ENCODE measurements at places on chromosomes 2 and 18.

DNA sequence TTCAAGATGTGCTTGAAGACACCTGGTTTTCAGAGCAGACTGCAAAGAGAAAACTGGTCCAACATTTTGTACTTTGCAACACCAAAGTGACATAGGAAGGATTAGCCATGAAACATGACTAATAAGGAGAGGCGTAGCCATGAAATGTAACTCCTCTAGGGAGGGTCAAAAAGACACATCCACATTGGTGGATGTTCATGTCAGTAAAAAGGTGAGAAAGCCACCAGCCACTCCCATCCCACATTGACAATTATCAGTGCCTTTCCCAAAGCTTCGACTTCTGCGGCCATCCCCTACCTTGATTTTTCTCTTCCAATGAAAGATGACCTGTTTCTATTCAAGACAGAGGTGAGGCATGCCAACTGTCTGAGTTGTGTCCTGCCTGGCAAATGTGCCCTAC lies 223.2 kb downstream of the ALK start:
- DNase-seq = no peak

GRCh38 chr2:201233192-201233811 lies 27.0 kb upstream of the CASP8 start:
- DNase-seq = no peak

DNA sequence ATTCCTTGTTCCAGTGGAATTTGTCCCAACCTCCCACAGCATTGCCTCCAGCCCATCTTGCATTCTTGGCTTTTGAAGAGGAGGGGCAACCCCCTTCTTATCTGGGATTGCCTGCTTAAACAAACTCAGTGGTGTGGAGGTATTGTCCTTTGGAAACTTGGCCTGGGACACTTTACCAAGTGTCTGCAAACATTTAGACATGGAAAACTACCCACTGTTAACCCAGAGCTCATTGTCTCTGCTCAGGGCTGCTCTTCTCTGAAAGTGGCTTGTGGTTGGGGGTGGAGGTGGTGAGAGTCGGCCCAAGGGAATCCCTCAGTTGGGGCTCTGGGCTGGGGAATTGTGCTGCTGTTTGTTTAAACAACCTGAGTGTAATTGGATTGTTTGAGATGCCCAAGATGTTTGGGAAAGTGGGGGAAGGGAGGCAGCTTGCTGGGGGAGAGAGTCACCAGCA lies 178.3 kb upstream of the GATA6 start:
- DNase-seq = no peak

DNA sequence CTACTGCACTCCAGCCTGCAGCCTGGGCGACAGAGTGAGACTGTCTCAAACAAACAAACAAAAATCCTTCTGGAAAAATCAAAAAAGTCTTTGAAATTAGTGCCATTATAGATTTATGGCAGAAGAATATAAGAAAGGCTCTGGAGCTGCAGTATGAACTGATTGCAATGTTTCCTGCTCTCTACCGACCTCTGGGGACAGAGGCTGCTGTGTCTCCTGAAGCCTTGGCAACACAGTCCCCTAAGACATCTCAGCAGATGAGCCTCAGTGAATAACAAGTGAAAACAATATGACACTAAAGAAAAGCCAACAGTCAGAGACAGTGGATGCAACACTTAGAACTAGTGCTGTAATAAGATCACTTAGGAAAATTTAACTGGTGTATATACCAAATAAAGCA lies 494.9 kb upstream of the LRATD1 start:
- no peak for DNase-seq

DNA sequence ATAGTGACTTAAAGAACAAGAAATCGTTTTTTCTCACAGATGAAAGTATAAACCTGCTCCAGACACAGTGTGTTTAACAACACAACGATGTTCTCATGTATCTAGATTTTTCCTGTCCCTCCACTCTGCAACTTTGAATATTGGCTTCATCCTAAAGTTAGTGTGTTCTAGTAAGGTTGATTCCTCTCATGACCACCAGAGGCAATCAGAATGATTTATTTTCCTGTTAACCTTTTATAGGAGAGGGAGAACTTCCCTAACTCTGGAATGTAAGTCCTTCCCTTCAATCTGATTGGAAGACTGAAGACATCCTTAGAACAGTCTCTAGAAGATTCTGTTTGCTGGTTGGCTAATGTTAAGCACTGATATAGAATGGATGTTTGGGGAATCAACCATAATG lies 41.0 kb upstream of the TAF4B start:
- DNase-seq = no peak

DNA sequence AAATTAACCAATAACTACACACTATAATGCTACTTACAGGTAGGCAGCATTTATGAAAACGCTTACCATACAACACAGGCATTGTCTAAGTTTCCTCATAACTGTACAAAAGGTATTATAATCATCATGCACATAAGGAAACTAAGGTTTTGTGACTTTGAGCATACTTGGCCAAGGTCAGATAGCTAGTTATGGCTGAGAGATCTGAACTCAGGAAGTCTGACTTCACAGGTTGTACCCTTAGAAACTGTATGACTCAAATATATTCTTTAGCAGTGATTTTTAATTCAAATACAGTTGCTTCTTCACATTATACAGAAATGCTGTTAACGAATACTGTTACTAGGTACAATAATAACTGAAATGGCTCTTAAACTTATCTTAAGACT lies 89.3 kb downstream of the TRIP12 start:
- no peak for DNase-seq

- DNase-seq = no peak
Observed at GRCh38 chr2:32715391-32715841, 87.6 kb downstream of the TTC27 start.

DNA sequence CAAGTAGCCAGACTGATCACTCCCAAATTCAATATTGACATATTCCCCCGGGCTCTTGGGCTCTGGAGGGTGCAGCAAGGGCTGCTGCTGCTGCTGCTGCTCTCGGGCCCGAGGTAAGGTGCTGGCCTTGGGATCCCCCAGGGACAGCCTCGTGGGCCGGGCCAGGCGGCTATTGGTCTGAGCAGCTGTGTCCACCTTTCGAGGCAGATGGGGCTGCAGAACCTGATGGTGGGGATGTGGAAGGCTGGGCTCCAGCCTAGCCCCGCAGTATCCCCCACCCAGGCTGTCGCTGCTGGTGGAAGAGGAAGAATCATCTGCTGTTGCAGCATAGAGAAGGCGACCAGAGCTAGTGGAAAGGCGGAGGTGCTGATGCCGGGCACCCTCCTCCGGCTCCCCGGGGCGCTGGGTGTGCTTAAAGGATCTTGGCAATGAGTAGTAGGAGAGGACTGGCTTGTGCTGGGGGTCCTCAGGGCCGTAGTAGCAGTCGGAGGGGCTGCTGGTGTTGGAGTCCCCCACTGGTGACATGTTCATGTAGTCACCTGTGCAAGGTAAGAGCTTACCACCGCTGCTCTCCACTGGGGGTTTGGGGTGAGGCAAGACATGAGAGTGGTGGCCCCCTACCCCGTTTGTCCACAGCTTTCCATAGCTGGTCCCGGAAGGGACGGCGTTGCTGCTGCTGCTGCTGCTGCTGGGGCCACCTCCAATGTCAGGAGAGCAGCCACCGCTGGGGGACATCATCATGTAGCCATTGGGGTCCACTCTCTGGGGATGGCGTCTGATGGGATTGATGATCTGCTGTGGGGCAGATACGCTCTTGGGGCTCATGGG lies 3.4 kb downstream of the IRS1 start:
- DNase-seq = no peak

GRCh38 chr2:39156107-39156506 lies 35.3 kb upstream of the SOS1 start:
- peak; percentile 35 for DNase-seq

DNA sequence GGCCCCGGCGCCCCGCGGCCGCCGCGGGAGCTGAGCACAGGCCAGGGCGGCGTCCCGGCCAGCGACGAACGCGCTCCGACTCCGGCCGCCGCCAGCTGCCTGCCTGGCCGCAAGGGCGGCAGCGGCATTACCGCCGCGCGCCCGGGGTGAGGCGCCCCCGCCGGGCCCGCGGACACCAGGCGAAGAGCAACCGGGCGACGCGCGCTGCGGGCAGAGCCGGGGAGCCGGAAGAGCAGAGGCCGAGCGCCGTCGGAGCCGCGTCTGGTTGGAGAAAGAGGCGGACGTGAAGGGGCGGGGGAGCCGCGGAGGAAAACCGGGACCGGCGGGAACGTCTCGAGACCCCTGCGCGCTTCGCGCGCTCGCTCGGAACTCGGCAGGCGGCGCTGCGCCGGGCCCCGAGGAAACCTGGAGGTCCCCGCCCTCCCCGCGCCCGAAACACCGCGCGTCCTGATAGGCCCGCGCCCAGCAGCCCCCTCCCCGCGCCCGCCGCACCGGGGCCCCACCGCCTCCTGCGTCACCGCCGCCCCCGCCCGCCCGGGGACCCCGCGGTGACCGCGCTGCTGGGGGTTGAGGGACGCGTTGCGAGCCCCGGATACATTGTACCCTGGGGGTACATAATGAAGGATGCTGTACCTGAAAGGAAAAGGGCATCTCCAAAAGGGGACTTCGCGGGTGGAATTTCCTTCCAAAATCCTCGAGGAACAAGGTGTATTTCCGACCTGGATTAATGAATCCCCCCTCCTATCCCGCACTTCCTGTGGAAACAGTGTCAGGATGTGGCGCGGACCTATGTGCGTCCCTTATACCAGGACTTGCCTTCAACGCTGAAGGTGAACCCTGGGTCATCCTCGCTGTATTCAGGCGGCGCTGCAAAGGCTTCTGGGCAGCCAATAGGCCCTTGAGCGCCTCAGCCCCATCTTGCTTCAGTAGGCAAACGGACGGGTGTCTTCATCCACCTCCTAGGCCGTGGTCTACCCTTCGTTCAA lies 1.0 kb upstream of the B4GALT6 start:
- no peak for DNase-seq

- peak; percentile 91 for DNase-seq
Observed at GRCh38 chr2:191234376-191234775, 10.8 kb upstream of the MYO1B start.

DNA sequence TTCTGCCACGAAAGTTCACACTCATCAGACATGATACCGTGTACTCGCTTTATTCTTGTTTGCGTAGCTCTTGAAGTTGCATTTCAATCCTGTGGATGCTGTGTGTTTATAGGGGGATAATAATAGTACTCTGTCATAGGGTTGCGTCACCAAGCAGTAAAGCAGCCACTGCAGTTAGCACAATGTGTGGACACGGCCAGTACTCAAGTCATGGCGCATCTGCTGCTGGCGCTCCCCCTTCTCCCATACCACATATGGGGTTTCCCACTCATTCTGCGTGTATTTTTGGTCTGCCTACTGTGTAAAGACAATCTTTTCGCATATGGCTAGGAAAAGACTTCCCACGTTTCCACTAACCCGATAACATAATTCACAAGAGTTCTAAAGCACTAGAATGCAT lies 2.1 kb upstream of the ZBTB14 start:
- DNase-seq = no peak

GRCh38 chr2:203683932-203684556 lies 22.4 kb upstream of the CD28 start:
- no peak for DNase-seq

All from fibroblast of skin of left biceps (primary cell).